ENCODE measurements at places on chromosomes 13 and 19.

- no peak for DNase-seq
Measured at GRCh38 chr13:39394796-39395678, 208.0 kb downstream of the LHFPL6 start.

DNA sequence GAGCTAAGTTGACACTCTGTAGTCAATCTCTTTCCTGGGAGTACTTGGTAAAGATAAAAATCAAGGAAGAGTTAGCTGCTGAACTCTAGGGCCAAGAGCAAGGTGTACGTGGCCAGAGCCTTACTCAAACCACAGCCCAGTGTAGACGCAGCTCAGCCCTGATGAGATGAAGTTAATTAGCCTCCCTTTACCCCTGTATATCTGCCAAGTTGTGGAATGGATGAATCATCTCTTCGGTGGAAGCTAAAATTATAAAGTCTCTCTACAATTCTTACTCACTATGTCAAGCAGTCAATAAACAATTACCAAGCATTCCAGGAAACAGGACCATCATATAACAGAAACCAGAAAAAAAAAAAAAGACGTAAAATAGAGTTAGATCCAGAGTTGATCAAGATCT, 146.9 kb upstream of the UFM1 start:
- no peak for DNase-seq

DNA sequence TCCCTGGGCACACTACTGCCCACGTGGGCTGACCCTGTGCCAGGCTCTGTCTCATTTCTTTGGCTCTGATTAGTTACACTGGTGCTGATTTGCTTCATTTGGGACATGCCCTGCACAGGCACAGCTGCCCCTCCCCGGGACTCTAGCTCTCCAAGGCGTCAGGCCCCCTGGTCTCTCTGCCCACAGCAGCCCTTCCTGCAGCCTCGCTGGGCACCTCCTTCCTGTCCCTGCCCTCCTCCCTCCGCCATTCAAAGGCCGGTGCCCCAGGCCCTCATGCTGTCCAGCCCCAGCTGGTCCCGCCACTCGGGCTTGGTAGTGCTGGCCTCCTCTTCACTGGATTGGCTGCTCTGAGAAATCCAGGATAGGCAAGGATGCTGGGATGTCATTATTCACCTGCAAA, 73.1 kb downstream of the ERICH6B start:
- DNase-seq, result no peak

- DNase-seq, result no peak
Measured at GRCh38 chr19:35094656-35095055, 21.0 kb upstream of the FXYD3 start.

DNA sequence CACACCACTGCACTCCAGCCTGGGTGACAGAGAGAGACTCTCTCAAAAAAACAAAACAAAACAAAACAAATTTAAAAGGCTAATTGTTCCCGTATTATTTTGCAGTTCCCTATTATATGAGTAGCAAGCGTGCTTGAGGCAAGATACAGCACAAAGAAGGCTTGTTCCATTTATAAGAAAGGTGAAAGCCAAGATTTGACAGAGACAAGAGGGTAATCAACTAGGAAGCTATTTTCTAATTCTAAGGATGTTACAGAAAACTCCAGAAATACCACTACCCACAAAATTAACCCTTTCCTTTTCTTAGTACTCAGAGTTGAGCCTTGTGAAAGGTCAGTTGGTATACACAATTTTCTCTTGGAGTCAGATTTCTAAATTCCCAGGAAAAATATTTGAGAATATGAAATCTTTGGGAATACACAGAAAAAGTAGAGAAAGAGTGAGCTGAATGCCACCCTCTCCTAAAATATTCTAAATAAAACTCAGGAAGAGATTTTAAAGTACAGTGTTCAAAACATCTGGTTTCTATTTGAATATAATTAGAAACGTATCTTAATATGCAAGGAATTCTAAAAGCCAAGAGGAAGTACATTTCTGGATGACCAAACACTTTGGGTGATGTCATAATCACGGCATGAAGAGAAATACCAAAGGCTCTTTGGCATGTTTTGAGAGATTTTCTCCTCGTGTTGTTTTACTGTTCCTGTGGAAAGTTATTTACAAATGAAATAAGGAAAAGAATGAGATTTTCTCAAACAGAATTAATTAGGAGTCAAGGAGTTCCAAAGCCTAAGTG, 63.0 kb upstream of the FLT1 start:
- DNase-seq, result peak; percentile 30

- no peak for DNase-seq
Measured at GRCh38 chr13:100944791-100945345, 270.3 kb upstream of the TMTC4 start.

- no peak for DNase-seq
Measured at GRCh38 chr13:102558029-102558428, 38.8 kb upstream of the TPP2 start.

DNA sequence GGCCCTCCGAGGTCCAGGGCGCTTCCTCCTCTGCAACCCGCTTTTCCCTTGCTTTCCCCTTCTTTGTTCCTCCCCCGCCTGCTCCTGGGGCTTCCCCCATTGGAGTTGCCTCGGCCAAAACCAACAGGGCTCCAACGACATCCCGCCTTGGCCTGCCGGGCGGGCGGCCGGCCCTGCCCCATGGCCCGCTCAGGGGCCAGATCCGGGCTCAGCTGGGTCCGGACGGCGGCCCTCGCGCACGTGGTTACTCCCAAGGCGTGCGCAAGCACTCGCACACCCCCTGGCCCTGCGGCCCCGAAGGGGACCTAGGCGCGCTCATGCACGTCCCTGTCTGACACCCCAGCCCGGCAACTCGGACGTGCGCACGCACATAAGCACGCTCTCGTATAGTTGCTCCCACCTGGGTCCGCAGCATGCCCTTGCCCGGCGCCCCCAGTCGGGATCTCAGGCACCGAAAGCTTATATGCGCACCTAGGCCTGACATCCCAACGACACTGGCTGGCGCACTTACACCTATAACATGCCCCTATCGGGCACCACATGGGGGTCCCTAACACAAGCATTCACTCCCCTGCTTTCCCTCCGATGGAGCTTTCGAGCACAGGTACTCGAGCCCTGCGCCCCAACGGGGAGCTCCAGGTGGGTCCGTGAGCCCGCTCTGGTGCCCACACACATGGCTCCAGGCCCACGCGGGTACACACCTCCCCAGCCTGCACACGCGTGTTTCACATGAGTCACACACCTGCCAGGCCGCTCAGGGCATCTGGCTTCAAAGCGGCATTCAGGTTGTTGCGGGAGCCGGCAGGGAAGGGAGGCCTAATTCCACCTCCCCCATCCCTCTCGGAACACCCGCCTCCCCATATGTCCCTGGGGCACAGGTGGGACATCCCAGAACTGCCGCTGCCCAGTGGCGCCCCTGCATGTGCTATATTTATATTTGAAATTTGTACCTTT, 15.0 kb downstream of the NFIX start:
- no peak for DNase-seq

DNA sequence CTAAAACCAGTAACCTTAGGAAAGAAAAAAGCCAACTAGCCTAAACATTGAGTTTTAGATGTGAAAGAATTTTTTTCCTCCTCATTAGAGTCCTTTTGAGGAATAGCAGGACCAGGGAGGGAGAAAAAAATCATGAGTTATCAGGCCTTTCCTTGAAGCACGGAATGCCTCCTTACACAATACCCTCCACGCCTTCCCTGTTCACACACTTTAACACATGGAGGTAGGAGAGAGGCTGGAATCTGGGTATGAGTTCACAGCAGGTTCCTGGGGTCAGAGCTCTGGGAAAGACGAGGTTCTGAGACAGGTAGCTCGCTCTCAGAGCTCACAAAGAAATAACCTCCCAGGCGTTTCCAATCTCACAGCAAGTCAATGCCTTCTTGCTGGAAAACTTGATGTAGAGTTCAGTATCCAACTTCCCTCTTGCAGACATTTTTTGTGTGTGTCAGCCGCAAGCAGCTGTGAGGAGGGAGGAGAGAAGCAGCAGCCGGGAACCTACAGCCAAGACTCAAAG, 716 bp downstream of the ZNF573 start:
- no peak for DNase-seq

DNA sequence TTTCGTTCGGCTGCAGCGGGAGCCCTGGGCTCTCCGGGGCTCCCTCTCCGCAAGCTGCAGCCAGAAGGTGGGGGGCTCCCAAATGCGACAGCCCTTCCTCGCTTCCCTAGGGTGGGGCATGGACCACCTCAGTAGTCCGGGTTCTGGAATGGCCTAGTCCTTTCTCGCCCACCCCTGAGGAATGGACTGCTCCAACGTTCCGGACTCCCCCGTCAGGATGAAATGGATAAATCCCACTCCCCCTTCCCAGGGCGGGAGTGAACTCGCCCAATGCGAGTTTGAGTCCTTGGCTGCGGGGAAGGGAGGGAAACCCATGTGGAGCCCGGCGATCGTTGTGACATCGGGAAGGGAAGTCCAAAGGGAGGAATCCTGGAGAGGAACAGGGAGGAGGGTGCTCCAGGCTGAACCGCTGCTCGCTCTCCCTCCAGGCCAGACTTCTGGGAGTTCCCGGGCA, 5.5 kb downstream of the HRC start:
- DNase-seq, result peak; percentile 85

GRCh38 chr19:29537181-29537580, 11.4 kb downstream of the VSTM2B start:
- no peak for DNase-seq

- DNase-seq, result no peak
Measured at GRCh38 chr13:112446867-112447266, 70.7 kb downstream of the SPACA7 start.

DNA sequence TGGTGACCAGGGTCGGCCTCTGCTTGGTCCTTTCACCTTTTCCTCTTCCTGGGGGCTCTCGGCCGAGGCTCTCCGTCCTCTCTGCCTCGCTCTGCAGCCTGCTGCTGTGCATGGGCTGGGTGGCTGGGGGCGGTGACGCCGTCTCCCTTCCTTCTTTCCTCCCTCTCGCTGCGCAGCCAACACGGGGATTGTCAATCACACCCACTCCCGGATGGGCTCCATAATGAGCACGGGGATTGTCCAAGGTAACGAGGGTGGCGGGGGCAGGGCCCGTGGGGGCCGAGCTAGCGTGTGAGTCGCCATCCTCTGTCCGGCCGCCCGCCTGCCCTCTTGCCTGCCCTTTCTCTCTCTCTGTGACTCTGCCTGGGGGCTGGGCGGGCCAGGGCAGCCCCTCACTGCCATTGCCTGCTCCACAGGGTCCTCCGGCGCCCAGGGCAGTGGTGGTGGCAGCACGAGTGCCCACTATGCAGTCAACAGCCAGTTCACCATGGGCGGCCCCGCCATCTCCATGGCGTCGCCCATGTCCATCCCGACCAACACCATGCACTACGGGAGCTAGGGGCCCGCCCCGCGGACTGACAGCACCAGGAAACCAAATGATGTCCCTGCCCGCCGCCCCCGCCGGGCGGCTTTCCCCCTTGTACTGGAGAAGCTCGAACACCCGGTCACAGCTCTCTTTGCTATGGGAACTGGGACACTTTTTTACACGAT, 7.1 kb downstream of the YIPF2 start:
- no peak for DNase-seq

DNA sequence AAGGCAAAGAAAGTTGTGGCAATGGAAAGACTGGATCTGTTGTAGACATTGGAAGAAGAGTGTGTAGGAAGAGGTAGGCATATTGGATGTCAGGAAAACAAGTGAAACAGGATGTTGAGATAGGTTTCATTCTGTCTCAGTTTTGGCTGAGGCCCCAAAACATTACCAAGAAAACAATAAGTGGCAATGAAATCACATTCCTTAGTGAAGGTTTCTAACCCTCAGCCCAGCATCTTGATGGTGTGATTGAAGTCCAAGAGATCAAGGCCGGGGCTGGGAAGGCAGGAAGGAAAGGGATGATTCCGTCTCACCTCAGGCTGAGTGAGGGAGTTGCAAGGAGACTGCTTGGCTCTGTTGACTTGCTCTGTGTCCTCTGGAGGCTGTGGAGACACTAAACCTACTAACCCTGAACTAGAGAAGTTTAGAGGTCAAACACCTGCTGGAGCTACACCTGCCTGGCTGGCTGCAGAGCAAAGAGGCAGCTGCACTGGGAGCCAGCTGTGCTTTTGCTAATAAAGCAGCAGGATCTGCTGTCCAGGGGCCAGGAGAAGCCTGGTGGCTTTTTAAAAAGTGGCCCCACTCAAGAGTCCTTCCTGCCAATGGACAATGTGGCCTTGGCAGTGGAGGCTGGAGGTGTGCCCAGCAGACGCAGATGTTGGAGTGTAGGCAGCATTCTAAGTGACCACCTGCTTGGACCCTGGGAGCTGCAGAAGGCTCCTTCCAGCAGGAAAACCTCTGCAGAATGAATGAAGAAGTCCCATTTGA, 53.6 kb downstream of the DGKH start:
- DNase-seq, result no peak
